ENCODE measurements at places on chromosomes 11 and 22.
A peak's percentile ranks its signal among the peaks of the same experiment; 100 is the strongest.

DNA sequence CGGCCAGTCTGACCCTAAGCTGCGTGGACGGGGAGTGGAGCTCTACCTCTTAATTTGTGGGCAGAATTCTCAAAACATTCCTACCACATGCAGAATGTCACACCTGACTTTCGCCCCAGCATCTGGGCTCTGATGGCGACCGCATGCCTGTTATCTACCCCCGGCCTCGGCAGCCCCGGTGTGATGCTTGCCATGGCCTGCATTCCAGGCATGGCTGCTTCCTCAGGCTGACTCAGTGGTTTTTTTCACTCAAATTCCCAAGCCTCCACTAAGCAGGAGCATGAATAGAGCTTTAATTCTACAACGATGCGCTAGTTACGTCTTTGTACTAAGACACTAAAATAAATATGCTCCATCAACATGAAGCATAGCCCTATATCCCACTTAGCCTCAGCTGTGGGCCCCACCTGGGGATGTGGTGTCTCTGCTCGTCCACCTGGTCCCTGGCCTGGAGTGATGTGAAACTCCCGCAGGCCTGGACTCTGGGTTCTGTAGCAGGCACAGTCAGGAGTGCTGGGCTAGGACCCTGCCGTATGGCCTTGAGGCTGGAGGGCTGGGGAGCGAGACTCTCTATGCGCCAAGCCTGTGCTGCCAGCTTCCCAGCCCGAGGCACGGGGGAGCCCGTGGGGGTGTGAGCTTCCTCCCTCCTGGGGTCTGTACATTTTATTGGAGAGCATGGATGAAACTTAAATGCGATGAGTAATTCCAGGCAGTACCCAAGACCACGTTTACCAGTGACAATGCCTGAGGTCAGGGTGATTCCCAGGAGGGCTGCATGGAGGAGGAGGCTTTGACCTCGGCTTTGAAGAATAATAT, 153.2 kb downstream of the CTTN start:
- DNase-seq: peak; percentile 35

DNA sequence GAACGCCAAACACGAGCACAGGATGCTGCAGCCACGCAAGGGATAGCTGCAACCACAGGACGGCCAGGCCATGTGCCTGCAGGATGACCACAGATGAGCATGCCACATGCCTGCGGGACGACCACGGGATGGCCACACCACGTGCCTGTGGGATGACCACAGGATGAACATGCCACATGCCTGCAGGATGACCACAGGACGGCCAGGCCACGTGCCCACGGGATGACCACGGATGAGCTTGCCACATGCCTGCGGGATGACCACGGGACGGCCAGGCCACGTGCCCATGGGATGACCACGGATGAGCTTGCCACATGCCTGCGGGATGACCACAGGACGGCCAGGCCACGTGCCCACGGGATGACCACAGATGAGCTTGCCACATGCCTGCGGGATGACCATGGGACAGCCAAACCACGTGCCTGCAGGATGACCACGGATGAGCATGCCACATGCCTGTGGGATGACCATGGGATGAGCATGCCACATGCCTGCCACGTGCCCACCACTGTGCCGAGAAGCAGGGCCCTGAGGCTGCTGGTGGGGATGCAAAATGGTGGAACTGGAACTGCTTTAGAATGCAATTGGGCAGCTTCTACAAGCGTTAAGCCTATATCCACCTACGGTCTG, 12.8 kb upstream of the MOB2 start:
- no peak for DNase-seq

DNA sequence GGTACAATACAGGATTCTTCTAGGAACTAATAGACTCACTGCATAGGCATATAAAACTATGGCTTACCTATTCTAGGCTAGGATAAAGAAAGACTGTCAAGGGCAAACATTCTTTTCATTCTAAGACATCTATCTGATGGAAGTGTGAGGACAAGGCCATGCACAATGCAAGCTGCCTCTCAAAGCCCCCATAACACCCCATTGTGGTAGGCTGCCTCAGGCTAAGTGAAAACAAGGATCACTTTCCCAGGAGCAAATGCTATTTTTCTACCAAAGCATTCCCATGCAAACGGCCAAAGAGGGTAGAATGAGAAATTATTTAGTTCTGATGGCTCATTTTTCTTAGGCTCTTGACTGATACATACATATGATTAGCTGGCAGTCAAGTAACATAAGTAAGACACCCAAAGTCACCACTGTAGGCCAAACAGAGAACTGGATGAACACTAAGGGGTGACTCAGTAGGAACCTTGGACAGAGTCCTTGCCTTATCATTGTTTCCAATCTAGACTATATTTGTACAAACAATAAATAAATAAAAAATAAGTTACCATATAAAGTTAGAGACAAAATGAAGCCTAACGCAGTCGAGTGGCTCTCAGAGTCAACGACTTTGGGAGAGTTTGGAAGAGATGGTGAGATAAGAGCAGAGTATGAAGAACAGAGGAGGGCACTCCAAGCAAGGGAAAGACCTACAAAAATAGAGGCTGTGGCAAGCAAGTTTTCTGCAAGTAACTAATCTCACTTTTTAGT, 303.6 kb downstream of the SBF2 start:
- DNase-seq: peak; percentile 18

DNA sequence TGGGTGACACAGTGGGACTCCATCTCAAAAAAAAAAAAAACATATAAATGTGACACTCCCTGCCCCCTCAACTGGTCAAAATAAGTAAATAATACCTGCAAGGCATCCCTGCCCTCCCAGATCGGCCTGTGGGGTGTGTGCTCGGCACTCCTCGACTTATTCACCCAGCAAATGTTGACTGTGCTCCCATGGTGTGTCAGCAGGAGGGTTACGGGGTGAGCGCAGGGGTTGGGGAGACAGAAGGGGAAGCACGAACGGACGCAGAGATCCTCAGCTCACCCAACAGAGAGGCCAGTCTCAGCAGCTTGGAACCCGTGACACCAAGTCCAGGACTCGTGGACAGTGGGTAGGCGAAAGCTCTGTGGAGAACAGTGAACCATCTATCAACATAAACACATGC, 1.6 kb upstream of the ADM2 start:
- no peak for DNase-seq

GRCh38 chr22:29080106-29080975, 7.5 kb downstream of the KREMEN1 start:
- DNase-seq: no peak

Data from fibroblast of skin of abdomen (primary cell).